Progenitor cell of endocrine pancreas (in vitro differentiated cells): ENCODE measurements at places on chromosomes 5 and 9.

DNA sequence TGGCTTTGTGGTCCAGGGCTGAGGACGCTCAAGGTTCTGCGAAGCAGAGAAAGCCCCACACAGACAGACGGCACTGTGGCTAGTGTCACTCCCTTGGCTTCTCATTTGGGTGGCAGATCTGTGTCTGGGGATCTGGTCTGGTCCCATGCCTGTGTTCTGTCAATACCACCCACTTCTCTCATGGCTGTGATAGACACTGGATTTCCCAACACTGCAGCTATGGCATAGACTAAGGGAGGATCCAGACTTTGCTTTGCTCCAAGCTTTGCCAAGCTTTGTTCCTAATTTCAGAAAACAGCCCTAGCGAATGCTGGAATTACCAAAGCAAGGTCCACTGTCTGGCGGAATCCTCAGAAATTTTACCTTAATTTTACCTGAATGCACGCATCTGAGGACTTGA, 62.1 kb downstream of the GADD45G start:
- DNase-seq: no peak

DNA sequence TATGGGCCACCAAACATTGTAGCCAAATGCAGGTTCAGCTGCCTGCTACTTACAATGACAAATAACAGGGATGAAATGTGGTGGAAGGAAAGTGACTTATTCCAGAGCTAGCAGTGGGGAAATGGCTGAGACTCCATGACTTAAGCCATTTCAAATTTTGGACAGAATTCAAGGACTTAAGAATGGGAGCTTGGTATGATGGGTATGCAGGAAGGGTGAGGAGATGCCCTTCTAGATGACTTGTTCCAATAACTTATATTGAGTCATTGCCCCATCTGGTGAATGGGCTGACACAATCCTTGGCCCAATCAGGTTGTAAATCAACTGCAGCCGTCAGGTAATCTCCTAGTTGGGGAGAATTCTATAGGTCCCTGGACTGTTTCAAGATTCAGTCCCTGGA, 230.7 kb upstream of the SGCD start:
- DNase-seq: no peak

- no peak for DNase-seq
These were observed 166.5 kb downstream of the C9orf152 start for GRCh38 chr9:110041452-110041851.

DNA sequence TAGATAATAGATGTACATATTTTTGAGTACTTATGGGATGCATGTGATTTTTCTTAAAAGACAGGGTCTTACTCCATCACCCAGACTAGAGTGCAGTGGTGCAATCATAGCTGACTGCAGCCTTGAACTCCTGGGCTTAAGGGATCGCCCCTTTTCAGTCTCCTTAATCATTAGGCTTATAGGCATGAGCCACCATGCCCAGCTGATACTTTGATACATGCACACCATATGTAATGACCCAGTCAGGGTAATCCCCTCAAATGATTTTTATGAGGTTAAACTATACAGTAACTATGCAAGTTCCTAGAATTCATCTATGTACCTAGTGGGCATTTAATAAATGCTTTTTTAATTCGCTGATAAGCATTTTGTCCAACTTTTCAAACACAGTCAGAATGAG, 292.3 kb downstream of the DTWD2 start:
- no peak for DNase-seq

- DNase-seq: no peak
These were observed 162.8 kb downstream of the SREK1 start for GRCh38 chr5:66306844-66307315.

DNA sequence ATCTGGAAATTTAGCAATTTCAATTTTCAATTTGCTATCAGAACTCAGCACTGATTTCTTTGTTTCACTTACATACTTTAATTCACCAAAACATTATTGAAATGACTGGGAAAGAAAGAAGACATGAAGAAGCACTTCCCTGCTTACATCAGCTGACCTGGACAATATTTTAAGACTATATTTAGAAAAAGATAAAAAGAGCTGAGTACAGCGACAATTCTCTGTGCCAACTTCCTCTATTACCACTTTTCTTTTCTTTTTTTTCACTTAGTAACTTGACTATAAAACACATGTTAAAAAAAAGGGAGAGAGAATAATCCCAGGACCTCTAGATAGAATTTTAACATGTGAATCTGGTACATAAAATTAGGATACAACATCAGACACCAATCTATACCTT, 35.6 kb downstream of the MEF2C start:
- DNase-seq: no peak

DNA sequence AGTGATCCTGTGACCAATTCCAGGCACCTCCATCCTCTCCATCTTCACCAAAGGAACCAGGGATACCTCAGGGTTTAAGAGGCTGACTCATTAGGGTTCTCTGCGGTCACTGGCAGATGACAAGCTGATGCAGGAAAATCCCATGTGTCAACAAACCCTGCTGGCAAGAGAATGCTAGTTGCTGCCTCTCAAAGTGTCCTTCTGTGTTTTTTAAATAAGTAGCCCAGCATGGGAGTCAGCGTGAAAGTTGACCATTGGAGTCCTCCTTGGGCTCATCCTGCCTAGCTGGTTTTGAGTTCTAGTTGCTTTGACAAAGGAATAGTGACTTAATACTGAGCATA, 200.2 kb downstream of the SLIT3 start:
- DNase-seq: no peak
